AG08396 (cell line): ENCODE measurements at places on chromosomes 4 and X.

GRCh38 chr4:151962138-151962823 is 201.5 kb upstream of the GATB start:
- no peak for DNase-seq

DNA sequence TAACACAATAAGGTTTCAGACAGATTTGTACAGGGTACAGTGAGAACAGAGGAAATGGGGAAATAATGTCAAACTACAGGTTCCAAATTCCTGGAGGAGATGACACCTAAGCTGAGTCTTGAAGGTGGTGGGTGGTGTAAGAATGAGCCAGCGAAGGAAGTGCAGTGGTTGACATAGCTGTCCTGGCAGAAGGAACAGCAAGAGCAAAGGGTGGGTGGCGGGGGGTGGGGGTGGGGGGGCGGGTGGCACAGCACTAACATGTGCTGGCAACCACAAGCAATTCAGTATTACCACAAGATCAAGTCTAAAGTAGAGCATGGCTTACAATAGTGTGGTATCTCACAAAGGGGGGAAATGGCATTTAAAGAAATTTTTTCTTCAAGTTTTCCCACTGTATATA is 13.1 kb upstream of the G3BP2 start:
- no peak for DNase-seq

DNA sequence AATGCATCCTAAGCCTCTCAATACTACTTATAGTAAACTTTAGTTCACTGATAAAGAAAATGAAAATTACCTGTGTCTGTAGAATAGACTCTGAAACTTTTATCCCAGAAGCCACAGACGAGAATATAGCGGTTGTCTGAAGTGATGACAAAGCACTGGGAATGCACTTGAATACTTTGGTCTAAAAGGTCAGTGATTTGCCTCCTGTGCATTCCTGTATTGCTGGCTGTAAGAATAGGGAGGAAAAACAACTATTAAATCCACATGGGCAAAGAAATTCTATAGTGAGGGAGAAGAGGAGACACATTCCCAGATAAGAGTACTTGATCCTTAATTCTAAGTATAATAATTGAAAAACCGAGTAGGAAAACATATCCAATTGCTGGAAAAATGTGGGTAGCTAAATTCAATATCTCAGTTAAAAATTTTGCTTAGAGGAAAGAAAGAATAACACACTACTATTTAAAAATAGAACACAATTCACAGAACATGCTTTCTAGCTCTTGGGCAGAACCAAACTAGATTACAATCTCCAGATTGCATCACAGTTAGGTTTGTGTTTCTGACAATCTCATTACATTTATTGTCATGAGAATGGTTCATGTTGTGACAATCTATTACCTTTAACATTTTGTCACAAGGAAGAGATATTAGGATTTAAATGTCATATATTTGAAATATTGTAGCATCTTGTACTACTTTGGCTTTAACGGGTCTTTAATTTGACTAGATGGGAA is 232.1 kb downstream of the DCLK2 start:
- peak; percentile 24 for DNase-seq

- peak; percentile 66 for DNase-seq
Observed at GRCh38 chr4:47032405-47033106, 1.2 kb downstream of the GABRB1 start.

GRCh38 chr4:144734522-144734921 is 88.6 kb downstream of the HHIP start:
- peak; percentile 6 for DNase-seq

- no peak for DNase-seq
Observed at GRCh38 chr4:140213749-140214148, 59.8 kb upstream of the MAML3 start.

DNA sequence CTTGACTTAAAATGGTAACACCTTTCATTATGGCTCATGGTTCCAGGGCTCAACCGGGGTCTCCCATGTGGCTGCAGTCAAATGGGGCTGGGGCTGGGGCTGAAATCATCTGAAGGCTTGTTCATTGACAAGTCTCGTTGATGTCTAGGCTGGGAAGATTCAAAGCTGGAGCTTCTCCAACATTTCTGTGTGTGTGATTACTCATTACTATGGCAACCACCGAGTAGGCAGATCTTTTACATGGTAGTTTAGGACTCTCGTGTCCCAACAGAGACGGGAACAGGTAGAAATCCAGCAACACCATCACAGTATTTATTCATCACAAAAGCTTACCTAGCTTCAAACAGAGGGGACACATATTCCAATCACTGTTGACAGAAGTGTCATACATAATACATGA is 7.8 kb downstream of the YTHDC1 start:
- peak; percentile 41 for DNase-seq
